ENCODE measurements at places on chromosomes 12 and 14.
A peak's percentile ranks its signal among the peaks of the same experiment; 100 is the strongest.

DNA sequence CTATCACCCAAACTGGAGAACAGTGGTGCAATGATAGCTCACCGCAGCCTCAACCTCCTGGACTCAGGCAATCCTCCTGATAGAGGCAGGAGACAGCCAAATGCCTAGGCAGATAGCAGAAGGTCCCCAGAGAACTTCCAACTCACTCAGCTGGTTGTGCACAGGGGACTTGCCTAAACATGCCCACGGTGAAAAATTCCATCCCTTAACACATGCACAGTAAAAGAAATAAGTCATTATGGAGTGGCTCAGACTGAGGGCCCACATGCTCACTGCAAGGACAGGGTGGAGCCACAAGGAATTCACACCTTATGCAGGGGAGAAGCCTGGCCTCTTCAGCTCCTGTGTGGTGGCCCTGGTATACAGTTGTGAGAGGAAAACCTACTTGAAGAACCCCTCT, 525.8 kb upstream of the ATP2B1 start:
- no peak for DNase-seq

- DNase-seq = no peak
These were observed 356.6 kb downstream of the CEP128 start for GRCh38 chr14:80584744-80585505.

- DNase-seq = peak; percentile 37
These were observed 13.0 kb upstream of the NUDT14 start for GRCh38 chr14:105193916-105194782.

GRCh38 chr14:55711175-55711811, 131.3 kb downstream of the KTN1 start:
- DNase-seq = no peak

DNA sequence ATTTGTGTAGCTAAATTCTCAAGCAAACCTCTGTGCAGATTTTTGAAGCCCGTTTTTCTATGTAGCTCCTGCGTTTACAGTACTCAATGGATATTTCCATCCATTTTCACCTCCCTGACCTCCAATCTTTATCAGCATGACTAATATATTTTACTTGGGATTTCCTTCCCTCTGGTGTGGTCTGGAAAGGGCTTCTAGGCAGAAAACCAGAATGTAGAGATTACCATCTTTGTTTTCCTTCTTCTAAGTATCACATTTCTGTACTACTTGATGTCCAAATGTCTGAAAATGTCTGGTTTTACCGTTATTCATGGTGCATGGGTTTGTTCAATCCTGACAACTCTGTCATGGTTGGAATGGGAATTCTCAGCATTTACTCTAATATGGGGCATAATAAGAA, 907.6 kb upstream of the FLRT2 start:
- DNase-seq = no peak

GRCh38 chr14:104792101-104792884, 3.3 kb downstream of the AKT1 start:
- no peak for DNase-seq

GRCh38 chr12:117564881-117565280, 203.5 kb upstream of the NOS1 start:
- no peak for DNase-seq

DNA sequence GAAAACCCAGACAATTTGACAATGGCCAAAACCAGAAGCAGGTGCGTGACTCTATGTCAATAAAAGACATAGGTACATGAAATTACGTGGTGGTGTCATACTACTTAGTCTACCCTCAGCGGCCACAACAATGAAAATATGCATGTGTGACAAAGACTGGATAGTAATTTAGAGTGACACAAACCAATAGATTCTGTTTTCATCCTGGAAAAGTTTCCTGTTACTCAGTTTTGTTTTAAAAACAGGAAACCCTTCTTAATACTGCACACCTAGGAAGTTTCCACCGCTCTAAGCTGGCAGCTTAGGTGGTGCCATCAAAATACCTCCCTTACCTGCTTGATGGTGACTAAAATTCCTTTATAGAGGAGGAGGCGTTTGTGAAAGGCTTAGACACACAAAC, 15.1 kb downstream of the POU6F1 start:
- no peak for DNase-seq

GRCh38 chr12:98572010-98572409, 21.5 kb upstream of the SLC25A3 start:
- DNase-seq = no peak

DNA sequence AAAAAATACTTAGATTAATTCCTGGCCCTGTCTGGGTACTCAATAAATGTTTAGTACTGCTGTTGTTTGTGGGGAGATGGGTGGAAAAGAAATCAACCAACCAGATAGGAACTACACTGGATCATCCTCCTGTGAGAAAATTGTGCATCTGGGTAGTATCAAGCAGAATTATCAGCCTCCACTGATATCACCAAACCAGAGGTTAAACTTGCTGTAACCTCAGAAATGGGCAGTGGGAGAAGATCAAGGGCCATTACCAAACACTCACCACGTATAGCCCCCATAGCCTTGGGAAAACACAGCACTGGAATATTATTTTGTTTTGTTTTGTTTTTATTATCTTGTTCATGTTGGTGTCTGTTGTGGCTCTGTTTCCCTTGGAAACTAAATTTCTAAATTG, 19.7 kb downstream of the VEZT start:
- no peak for DNase-seq

Data from activated naive CD4-positive, alpha-beta T cell treated with anti-CD3 and anti-CD28 coated beads, Interleukin-2, amount 50 U/mL, for 72 hours (primary cell).